ENCODE measurements at places on chromosomes 1 and 21. TPM values are rescaled to one million over a fixed set of nuclear protein-coding genes. Genes with fewer than 3 reads are reported as not detected.

DNA sequence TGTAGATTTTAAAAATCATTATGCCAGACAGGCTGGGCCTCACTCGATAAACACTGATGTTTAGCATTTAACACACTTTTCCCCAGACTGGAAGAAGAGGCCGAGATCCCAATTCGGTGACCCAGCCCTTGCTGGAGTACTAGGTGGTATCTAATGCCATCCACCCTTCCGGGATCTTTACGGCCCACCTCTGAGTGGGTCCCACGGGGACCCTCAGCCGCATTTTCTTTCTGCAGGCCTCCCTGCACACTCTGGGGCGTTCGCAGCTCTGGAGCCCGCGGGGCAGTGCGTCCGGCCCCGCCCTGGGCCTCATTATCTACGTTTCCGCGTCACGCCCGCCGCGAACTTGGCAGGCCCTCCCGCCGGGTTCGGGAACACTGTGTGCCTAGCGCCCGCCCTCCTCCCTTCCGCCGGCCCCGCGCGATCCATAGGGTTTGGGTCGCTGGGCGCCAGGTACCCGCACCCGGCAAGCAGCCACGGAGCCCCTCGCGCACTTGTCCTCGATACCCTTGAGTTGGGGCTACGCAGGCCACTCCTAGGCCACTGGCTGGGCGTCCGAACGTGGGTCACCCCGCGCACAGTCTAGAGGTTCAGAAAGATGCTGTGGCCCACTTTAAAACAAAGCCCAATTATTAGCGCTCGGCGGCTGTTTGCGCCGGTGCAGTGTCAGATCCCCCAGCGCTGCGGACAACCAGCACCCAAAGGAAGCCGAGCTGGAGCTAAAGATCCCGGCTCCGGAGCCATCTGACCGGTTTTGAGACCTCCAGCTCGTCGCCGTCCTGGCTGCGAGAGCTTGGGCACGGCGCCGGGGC is 950 bp upstream of the EVA1C start:
- DNase-seq: no peak

- peak; percentile 62 for DNase-seq
Observed at GRCh38 chr1:117366177-117367045, 838 bp upstream of the MAN1A2 start.

GRCh38 chr1:64343105-64343822 is 126.7 kb upstream of the CACHD1 start:
- DNase-seq: peak; percentile 79

DNA sequence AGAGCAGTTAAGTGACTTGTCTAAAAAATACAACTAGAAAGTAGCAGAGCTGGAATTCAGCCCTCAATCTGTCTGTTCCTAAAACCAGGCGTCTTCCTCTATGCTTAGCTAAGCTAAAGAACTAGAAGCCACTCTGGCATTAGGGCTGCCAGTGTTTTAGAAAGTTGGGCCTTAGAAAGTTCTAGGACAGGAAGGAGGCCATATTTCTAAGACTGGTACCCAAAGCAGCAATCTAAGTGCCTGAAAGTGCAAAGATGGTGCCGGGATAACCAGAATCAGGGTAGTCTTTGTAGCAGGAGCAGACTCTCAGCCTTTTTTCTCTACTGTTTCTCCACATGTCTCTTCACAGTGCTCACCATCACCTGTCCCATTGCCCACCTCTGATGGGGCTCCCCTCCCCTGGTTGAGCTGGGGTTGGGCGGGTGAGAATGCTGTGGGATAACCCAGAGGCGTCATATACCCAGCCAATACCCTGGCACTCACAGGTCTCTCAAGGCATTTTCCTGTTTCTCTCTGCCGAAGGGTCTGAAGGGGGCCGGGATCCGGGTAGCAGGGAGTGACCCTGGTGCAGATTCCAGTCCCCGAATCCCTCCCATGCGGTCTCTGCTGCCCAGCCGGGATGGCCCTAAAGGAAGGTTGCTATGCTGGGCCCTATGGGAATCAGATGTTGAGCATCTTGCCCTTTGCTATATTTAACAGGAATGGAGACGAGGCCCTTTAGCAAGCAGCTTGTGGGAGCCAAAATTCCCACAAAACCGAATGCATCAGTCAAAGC is 1.1 kb upstream of the RCSD1 start:
- DNase-seq: no peak

VSIG8 gene
- 0.03 TPM for total RNA-seq

TNFSF4 gene
- 0.07 TPM for total RNA-seq

- no peak for DNase-seq
Observed at GRCh38 chr1:125087691-125088090, 3902.9 kb downstream of the SRGAP2C start.

- DNase-seq: no peak
Observed at GRCh38 chr1:74579425-74579824, 67.0 kb upstream of the LRRC53 start.

- no peak for DNase-seq
Observed at GRCh38 chr1:42145764-42146625, 7.2 kb upstream of the GUCA2B start.

DNA sequence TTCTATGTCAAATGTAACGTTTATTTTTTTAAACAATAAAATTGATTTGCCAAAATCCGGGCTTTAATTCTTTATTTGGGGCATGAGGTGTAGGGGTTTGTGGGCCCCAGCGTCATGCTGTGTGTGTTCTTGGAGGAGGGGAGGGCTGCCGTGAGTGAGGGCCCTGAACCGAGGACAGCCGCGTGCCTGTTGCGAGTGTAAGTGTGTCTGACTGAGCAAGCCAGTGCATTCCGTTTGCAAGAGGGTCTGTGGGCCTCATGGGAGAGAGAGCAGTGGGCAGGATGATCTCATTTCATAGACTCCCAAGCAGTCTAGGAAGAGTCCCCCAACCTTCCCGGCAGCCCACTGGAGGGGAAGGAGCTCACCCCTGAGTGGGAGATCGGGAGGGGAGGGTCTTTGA is 21.4 kb upstream of the SPSB1 start:
- DNase-seq: no peak

- no peak for DNase-seq
Observed at GRCh38 chr1:10308001-10308400, 90.9 kb upstream of the PGD start.

CD34 gene
- total RNA-seq: not detected

- no peak for DNase-seq
Observed at GRCh38 chr1:2791027-2791760, 10.3 kb downstream of the TTC34 start.

GRCh38 chr1:202158810-202159533 is 1.4 kb downstream of the PTPN7 start:
- DNase-seq: no peak

F3 gene
- 24.7 TPM for total RNA-seq

DNA sequence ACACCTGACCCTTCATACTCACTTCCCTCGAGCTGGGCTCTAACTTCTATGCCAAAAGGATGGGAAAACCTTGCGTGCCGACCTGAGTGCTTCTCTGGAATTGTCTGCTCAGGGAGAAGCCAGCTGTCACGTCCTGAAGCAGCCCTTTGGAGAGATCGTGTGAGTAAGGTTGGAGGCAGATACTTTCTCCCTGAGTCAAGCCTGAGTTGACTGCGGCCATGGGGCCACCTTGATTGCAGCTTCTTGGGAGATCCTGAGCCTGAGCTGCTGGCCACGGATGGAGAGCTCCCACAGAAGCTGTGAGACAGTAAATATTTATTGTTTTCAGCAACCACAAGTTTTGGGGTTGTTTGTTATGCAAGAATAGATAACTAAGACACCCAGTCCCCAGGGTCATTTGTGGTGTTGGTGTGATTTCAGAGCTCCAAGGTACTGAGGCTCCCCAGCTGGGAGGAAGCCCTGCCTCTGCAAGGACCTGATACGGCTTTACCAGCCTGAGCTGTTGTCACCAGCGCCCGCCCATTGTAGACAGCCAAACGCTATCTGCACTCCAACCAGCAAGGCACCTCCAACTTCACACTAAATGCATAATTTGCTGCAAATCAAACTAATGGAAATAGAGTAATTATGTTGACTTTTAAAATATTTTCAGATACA is 531.6 kb downstream of the PTPRU start:
- no peak for DNase-seq

DNA sequence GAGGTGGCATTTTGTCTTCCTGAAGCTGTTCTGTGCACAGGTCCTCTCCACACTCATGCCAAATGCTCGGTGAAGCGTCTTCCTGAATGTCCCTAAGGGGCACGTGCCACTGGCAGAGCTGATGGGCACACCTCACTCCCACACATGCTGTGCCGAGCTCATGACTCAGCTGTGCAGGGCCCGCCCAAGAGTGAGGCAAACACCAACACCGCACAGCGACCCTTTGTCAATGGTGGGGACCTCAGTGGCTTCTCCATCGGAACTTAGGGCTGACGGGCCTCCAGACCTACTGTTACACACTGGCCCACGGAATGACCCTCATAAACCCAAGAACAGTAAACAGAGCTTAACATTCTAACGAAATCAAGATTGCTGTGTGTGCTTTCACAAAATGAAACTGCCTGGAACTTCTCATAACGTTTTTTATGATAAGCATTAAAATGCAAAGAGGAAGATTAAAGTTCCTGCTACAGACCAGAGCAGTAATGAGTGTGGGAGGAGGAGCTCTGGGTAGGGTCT is 89.3 kb downstream of the SIM2 start:
- DNase-seq: peak; percentile 75

DNA sequence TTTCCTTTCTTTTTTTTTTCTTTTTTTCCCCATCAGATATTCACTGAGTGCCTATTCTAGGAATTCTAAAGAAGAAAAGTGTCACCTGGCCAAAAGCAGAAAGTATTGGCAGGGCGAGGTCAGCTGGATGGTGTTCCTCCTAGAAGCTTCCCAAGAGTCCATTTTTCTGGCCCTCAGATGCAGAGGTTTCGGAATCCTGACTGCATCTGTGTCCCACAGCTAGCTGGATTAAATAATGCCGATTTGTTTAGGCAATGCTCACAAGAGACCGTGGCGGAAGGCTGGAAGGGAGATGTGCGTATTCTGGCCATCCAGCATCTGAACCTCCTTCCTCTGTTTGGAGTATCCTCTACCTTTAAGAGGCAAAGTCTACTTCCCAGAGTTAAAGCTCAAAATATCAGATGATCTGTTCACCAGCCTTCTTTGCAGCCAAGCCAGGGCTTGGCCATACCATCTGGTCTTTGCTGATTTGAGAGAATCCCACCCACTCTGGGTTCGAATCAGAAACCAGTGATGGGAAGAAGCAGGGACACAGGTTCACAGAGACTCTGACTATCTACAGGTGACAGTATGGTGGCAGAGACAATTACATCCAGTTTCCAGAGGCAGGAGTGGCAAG is 5.4 kb upstream of the TENT5C start:
- no peak for DNase-seq

DNA sequence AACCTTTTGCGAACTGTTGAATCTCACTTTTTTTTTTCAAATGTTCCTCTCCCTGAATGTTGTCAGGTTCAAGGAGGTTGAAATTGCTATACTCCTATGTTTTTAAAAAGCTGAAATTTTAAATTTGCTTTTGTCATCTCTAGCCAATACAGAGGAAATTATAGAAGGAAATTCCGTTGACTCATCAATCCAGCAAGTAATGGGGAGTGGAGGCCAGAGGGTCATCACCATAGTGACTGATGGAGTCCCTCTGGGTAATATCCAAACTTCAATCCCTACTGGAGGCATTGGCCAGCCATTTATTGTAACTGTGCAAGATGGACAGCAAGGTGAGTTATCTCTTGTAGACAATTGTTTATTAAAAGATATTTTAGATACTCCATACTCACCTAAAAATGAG is 36.3 kb downstream of the GABPB2 start:
- peak; percentile 56 for DNase-seq

DNA sequence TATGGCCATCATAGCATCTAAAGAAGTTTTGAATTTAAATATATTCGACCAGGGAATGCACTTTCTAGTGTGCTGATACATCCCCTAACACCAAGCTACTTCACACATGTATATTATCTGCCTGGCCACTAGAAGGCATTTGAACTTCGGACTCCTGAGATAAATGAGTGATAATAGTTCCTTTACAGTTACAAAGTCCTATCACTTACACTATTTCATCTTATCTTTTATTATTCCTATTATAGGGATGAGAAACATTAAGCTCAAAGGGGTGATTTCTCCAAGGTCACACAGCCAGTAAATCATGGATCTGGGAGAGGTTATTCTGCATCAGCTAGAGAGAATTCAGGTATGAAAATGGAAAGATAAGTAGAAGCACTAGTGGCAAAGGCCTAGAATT is 40.3 kb downstream of the GPATCH2 start:
- DNase-seq: no peak

EFNA1 gene
- 3.6 TPM for total RNA-seq

AHCYL1 gene
- total RNA-seq: 41.1 TPM

GRCh38 chr1:228370439-228370940 is 36.1 kb downstream of the TRIM11 start:
- no peak for DNase-seq

DNA sequence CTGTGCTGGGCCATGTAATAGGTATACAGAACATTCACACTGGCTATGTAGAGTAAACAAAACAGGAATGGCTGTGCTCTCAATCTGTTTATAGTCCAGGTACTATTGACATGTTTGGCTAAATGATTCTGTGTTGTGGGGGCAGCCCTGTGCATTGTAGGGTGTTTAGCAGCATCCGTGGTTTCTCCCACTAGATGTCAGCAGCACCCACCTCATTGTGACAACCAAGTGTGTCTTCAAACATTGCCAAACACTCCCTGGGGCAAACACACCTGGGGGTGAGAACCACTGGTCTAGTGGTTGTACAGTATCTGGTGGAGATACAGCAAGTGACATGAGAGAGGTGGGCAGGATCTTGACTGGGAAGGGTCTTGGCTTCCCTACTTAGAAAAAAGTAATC is 80.4 kb upstream of the SPATA6 start:
- peak; percentile 17 for DNase-seq

DNA sequence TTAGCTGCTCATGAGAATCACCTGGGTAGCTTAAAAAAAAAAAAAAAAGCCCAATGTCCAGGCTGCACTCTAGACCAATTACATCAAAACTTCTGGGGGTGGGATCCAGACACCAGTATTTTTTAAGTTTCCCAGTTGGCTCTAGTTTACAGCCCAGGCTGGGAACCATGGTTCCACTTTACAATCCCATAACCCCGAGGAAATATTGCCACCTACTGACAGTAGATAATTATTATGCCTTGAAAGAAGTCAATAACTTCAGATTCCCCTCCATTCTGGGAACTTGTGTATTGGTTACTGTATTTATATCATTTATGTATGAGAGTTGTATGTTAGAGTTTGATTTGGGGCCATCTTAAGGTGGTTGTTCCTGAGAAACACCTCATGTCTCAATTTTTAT is 100.2 kb downstream of the SPATA46 start:
- peak; percentile 37 for DNase-seq

- DNase-seq: no peak
Observed at GRCh38 chr1:47459253-47459788, 21.5 kb downstream of the FOXD2 start.

- peak; percentile 27 for DNase-seq
Observed at GRCh38 chr1:56825436-56825835, 6.2 kb upstream of the FYB2 start.

CELF3 gene
- total RNA-seq: not detected

CTNNBIP1 gene
- total RNA-seq: 33.3 TPM

Measured in HT1080 (cell line).